ENCODE measurements at places on chromosomes 6 and 20.

GRCh38 chr6:100228834-100229441, 234.9 kb upstream of the MCHR2 start:
- DNase-seq = peak; percentile 85

- DNase-seq = no peak
These were observed 124.0 kb downstream of the JARID2 start for GRCh38 chr6:15369838-15370237.

GRCh38 chr6:155245831-155246230, 18.0 kb upstream of the CLDN20 start:
- no peak for DNase-seq

DNA sequence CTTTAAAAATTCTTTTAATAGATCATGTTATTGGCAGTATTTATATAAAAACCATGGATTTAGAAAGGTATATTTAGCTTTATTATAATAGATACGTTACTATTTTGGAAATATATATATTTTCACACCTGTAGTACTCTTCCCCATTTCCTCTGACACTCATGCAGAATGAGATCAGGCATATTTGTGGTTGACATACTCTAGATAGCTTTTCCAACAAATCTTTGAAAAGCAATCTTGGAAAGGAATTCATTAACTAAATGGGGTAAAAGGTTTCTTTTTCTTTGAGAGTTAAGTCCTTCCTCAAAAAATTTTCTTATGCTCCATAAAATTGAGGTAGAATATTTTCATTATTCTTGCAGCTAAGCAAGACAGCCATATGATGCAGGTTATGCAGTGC, 14.5 kb downstream of the ASF1A start:
- DNase-seq = no peak

DNA sequence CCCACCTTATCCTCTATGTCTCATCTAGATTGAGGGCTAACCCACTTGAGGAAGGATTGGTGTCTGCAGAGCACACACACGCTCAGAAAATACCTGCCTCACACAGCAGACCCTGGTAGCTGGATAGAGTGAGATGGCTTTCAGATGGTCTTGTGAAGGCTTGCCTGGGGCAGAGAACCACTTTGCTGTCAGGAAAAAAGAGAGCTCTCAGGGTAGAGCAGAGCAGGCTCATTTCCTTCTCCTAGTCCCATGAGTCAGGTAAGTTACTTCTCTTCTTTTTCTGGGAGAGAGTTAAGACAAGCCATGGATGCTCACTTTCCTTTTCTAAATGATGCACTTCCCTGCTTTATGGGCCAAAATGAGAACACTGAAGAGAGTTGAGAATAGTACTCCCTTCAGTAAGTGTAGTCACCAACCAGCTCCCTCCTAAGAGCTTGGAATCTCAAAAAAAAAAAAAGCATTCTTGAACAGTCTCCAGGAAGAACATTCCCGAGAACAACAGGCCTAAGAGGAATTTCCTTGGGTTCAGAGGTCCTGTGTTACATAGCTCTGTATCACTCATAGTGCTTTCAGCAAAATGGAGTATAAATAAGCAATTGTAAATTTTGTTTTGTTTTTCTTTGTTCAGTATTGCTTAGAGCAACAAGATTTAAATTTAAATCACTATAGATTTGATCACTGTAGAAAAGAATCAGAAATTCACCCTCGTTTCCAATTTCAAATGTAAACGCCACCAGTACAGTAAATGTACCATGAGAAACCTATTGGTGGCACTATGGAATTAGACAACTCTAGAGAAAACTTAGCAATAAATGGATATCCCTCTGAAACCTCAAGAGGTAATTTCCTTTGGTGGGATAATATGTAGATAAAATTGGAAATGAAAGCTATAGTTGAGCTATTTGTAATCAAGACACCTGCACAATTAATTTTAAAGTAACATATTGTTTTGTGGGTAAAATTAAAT, 530.3 kb downstream of the RFPL4B start:
- no peak for DNase-seq

GRCh38 chr20:20955892-20956291, 150.3 kb downstream of the LINC00237 start:
- DNase-seq = no peak

DNA sequence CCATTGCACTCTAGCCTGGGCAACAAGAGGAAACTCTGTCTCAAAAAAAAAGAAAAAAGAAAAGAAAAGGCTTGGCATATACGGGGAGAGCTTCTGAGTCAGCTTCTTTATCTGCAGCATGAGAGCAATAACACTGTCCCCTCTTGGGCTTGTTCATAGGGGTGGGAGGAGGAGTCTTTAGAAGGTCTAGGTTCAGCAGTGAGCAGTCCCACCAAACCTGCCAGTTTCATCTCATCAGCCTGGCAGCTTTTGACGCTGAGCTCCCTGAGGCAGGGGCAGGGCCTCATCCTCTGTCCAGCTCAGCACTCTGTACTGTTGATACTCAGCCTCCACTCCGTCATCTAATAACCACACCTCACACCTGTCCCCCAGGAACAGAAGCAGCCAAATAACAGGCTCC, 5.6 kb upstream of the C6orf132 start:
- no peak for DNase-seq

GRCh38 chr20:41072190-41072863, 43.7 kb downstream of the TOP1 start:
- peak; percentile 50 for DNase-seq

DNA sequence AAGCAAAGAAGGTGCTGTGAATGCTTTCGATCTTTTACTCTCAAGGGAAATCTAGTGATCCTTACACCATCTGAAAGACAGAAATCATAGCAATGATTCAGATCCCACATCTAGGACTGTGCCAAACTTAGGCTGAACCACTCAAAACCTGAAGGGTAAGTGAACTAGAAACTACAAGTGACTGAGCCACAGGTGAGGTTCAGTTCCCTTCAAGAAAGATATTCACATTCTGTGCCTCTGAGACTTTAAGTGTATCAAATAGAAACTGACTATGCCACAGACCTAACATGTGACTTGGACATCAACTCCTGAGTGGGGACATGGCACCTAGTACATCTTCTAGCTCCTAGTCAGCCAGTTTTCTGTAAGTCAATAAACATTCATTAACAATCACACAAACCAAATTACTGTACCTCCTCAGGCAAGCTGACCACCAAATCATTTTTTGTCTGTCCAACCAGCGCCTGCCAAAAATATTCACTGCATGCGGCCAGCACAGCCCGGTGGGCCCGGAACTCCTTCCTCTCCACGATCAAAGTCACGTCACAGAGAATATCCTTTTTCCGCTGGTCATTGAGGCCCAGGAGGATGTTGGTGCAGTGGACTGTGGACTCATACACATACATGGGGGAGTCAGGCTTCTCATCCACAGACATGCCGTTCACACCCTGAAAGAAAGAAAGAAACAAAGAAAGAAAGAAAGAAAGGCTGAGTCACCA, 114.1 kb downstream of the GJA10 start:
- DNase-seq = no peak

- DNase-seq = no peak
These were observed 232.3 kb upstream of the GMDS start for GRCh38 chr6:2477666-2478065.

- DNase-seq = no peak
These were observed 1277.2 kb downstream of the GRIK2 start for GRCh38 chr6:102670735-102671134.

- DNase-seq = no peak
These were observed 127.3 kb downstream of the DLL1 start for GRCh38 chr6:170163405-170164170.

GRCh38 chr6:168197636-168198301, 118.8 kb upstream of the FRMD1 start:
- DNase-seq = peak; percentile 30

DNA sequence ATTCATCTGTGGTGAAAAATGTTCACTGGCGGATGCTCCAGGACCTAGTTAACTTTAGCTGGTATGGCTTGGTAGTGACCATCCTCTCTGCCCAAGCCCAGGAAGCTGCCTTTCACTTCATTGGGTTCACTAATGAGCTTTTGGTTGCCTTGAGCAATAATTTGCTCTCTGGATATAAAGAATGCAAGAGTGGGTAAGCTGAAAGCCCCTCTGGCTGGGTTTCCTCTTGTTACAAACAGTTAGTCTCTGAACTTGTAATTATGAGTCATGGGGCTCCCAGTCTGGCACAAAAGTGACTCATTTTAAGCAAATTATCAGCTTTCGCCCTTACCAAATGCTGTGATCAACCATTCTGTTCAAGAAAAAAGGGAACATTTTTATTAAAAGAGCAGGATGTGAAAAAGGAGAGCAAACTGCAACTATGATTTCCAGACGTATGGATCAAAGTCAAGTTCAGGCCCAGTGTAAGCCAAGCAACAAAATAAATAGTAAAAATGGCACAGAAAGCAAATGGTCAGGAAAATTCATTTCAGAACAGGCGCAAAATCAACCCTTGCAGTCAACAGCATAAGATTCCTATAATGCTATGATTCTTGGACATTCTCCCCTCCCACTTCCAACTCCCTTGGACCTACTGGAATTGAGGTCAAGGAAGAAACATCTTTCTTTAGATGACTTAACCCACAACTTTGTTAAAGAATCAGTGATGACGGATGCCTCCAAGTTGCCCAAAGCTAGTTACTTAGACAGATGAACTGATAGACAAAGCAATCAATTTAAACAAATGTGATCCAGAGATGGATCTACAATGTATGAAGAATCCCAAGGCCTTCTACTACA, 130.0 kb upstream of the KCNK16 start:
- no peak for DNase-seq

GRCh38 chr6:79796197-79796596, 151.2 kb downstream of the ELOVL4 start:
- DNase-seq = no peak

GRCh38 chr20:20820785-20821483, 108.5 kb upstream of the RALGAPA2 start:
- DNase-seq = no peak

DNA sequence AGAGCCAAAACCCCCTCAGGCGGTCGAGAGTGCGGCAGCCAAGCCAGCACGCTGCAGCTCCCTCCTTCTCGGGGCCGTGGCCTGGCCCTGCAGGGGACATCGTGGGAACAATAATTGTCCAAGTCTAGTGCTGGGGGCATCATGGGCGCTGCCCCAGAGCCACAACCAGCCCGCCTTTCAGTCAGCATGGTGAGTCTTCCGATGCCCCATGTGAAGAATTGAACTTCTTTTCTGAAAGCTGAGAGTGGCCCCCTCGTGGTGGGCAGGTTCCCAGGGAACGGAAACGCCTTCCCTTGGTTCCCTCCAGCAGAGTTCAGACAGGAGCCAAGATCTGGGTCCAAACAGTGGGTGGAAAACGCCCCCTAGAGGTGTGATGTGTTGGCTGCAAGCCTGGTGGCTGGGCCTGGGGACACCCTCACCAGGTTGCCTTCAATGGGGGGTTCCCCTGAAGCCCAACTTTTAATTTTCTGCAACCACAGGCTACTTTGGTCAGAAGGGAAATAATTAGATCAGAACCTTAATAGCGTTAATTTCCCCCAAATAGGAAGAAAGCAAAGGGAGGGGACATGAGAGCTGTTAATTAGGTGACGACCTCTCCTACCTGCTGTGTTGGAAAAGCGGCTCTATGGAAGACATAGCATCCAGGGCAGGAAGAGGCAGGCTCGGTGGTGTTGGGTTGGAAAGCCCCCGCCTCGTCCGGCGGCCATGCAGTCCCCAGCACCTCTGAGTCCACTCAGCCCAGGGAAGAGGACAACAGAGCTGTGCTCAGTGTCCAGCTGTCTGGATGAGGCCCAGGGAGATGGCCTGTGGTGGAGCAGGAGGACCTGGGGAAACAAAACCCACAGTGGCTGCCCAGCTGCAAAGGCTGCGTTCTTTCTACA, 4.7 kb upstream of the MRGBP start:
- DNase-seq = peak; percentile 82

- DNase-seq = peak; percentile 69
These were observed 104.9 kb downstream of the GJA10 start for GRCh38 chr6:89999154-89999553.

DNA sequence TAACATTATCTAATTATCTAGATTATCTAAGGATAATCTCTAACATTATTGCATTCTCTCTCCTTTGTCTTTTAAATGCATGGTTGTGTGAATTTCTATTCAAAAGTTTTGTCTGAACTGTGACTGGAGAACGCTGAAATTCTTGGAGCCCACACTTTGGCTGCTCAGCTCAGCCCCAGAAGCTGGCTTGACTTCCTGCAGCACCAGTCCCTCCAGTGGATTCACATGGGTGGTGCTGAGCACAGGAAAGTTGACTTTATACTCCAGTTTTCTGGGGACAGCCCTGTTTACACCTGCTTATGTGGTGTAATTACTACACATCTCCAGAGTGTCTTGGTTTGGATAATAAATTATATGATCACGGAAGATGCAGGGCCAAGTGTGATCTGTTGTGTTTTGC, 255.1 kb upstream of the NOX3 start:
- DNase-seq = no peak

DNA sequence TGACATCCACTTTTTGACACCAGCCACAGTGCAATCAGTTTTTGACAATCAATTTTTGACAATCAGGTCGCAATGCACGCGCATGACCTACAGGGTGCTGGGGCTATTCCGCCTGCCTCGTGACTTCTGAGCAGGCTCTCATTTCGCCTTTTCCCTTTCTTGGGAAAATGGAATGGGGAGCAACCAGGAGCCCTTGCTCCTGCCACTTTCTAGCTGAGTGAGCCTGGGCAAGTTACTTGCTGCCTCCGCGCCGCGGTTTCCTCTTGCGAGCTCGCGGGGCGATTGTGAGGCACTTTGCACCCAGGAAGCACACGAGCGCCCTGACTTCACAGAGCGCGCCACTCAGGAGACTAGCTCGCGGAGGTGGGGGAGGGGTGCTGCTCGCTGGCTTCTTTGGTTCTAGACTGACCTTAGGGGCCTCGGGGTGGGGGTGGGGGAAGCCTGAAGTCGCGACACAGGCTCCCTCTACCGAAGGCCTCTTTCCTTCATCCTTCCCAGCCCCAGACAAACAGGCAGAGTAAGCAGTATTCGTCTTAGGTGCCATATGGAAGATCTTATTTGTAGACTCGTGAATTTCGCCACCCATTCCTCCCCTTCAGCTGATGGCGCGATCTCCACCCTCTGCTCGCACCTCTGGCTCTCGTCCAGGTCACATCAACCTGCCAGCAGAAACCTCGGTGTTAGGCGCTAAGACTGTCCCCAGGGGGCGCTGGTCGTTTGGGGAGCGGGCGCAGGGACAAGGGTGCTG, 4.6 kb downstream of the TP53TG5 start:
- peak; percentile 79 for DNase-seq

- DNase-seq = no peak
These were observed 65.0 kb upstream of the XRN2 start for GRCh38 chr20:21237956-21238799.

- DNase-seq = no peak
These were observed 6.7 kb downstream of the MAFB start for GRCh38 chr20:40682104-40682981.

DNA sequence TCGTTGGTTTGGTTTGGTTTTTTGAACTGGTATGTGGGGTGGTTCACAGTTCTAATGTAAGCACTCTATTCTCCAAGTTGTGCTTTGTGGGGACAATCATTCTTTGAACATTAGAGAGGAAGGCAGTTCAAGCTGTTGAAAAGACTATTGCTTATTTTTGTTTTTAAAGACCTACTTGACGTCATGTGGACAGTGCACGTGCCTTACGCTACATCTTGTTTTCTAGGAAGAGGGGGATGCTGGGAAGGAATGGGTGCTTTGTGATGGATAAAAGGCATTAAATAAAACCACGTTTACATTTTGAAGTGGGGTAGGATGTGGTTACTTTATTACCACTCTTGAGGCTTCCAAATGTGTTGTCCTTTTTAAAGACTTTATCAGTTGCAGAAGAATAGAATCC, 168.0 kb downstream of the ZMYND8 start:
- no peak for DNase-seq
